ENCODE measurements at places on chromosomes 1 and 21. TPM values are rescaled to one million over a fixed set of nuclear protein-coding genes. Genes with fewer than 3 reads are reported as not detected.
A peak's percentile ranks its signal among the peaks of the same experiment; 100 is the strongest.

The CASP9 gene
- total RNA-seq, result 15.1 TPM

The TDRD5 gene
- not detected for total RNA-seq

The TMIGD3 gene
- not detected for total RNA-seq

DNA sequence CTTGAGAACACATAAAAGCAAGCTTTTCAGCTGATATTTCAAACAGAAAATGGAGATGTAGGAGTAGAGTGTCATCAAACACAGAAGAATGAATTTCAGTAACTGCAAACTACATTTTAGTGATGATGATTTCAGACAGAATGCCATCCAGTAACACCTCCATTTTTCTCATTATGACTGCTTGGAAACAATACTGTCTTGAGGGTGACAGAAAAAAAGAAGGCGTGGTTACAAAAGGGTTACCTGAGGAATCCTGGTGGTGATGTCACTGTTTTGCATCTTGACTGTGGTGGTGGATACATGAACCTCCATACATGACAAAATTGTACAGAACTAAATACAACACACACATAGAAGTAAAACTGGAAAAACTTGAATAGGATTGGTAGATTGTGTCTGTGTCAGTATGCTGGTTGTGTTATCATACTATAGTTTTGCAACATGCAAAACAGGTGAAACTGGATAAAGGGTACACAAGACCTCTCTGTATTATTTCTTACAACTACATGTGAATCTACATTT lies 375.9 kb downstream of the PTBP2 start:
- no peak for DNase-seq
- no peaks in the 10 kb centered on the region for H3K27me3 ChIP-seq
- no peak overlapping the region for H3K27ac ChIP-seq
- H3K4me1 ChIP-seq, result no peaks in the 10 kb centered on the region

DNA sequence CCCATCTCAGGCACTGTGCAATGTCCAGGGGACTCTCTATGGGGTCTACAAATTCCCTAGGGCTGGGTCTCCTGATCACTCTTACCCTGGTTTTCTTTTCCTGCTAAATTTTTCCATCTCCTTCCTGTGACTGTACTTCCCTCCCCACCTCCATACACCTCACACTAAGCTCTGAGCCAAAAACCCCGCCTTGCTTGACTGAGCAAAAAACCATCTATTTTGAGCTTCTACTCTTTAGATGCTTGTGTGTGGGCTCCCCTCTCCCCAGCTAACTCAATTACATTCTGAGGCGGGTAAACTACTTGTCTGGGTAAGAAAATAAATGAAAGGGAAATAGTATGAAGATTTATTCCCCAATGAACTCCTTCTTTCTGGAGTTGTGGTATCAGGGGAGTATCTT lies 187.9 kb downstream of the PTPRU start:
- no peak overlapping the region for H3K4me3 ChIP-seq
- H3K4me1 ChIP-seq, result no peaks in the 10 kb centered on the region
- H3K27me3 ChIP-seq, result peaks cover 59% of the 10 kb centered on the region

- DNase-seq, result no peak
- no peak overlapping the region for H3K4me3 ChIP-seq
- H3K36me3 ChIP-seq, result no peaks in the 10 kb centered on the region
These were observed 6.0 kb downstream of the SMCP start for GRCh38 chr1:152884085-152884484.

DNA sequence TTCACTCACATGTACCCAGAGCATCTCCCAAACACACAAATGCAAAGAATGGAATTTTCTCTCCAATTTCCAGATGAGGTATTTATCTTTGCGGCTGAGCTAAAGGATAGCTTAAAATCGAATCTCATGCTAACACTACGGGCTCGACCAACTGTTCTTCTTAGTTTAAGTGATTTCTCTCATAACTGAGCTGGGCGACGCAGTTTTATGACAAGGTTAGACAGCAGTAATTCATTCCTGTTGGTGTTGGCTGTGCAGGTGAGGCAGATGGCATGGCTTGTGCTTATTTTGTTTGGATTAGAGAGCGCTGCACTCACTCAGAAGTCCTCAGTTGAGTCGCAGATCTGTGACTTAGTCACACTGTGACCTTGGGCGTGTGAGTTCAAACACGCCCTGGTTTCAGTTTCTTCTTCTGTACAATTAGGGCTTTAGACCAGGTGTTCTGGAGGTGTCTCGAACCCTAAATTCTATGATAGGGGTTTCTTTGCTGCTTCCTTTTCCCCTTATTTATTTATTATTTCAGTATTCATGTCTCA lies 41.5 kb upstream of the MRPS6 start:
- H3K4me3 ChIP-seq, result no peak overlapping the region
- H3K27me3 ChIP-seq, result no peaks in the 10 kb centered on the region
- no peak for DNase-seq
- peaks cover 27% of the 10 kb centered on the region for H3K4me1 ChIP-seq
- H3K27ac ChIP-seq, result peak overlapping the region; percentile 96

DNA sequence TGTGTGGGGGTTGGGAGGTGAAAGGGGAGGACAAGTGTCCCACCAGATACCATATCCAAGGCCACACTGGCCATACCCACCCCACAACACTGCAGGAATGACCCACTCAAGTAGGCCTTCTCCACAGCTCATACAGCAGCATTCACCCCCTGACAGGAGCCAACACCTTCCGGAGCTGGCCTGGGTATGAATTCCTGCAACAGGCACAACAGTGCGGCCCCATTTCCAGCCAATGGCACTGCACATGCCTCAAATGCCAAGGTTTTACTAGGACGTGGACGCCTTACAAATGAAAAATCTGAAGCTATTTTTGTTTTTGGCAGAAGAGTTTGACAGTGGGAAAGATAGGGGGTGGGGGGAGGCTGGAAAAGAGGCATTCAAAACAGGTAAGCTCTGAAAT lies 2.0 kb downstream of the KCND3 start:
- peaks cover 4% of the 10 kb centered on the region for H3K4me1 ChIP-seq
- H3K27me3 ChIP-seq, result peaks cover 43% of the 10 kb centered on the region
- no peak overlapping the region for H3K27ac ChIP-seq
- no peak for DNase-seq
- H3K36me3 ChIP-seq, result no peaks in the 10 kb centered on the region
- no peak overlapping the region for H3K4me3 ChIP-seq

GRCh38 chr1:208213786-208214185 lies 30.4 kb downstream of the PLXNA2 start:
- no peaks in the 10 kb centered on the region for H3K36me3 ChIP-seq
- DNase-seq, result no peak
- no peak overlapping the region for H3K27ac ChIP-seq
- no peak overlapping the region for H3K4me3 ChIP-seq

DNA sequence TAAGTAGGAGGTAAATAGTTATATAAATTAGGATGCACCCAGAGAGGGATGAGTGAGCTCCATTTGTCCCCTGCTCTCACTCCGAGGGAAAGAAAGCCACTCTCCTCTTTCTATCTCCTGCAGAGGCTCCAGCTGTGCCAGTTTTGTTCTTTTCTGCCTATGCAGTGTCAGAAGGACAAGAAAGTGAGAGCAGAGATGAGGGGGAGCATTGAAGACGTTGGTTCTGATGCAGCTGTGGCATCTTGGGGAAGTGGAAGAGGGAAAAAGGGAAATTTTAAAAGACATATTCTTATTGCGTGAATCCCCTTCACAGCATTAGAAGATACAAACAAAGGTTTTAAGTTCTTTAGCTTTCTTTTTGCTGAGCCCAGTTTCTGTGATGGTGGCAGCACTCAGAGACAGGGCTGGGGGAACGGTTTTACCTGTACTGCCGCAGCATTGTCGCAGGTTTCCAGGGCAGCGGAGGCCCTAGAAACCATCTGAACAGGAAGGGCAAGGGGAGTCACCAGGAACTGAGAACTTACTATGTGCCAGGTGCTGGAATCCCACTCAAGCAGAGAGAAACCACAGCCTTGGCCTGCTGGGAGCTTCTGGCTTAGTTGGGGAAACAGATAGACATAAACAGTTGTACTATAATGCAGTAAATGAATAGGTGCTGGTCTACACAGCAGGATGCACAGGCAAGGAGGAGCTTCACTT lies 44.9 kb upstream of the USP24 start:
- H3K4me3 ChIP-seq, result no peak overlapping the region
- H3K27ac ChIP-seq, result no peak overlapping the region
- peaks cover 18% of the 10 kb centered on the region for H3K4me1 ChIP-seq

Data from natural killer cell treated with Interleukin-12 subunit alpha and Interleukin-12 subunit beta and Interleukin-15 and Interleukin-18, amount 100 ng/mL, for 72 hours (primary cell).